HFFc6 (cell line): ENCODE measurements at places on chromosomes 6 and 20. TPM values are rescaled to one million over a fixed set of nuclear protein-coding genes. Genes with fewer than 3 reads are reported as not detected.

- H3K27me3 ChIP-seq = peaks cover 1% of the 10 kb centered on the region; the same call in 1 of the 2 replicates
- no peaks in the 10 kb centered on the region for H3K4me1 ChIP-seq
- no peak for DNase-seq
- H3K4me3 ChIP-seq = no peak overlapping the region
- no peaks in the 10 kb centered on the region; the same call in 1 of the 2 replicates for H3K36me3 ChIP-seq
Observed at GRCh38 chr6:15715851-15716250, 53.0 kb upstream of the DTNBP1 start.

DNA sequence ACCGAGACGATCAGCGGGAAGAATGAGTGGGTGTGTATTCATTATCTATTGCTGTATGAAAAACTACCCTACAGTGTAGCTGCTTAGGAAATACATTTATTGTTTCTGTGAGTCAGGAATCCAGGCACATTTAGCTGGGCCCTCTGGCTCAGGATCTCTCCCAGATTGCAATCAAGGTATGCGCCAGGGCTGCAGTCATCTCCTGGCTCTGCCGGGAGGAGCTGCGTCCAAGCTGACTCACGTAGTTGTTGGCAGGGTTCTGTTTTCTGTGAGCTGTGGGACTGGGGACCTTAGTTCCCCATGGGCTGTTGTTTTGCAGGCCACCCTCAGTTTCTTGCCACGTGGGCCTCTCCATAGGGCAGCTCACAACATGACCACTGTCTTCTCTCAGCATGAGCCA, 68.2 kb upstream of the FUCA2 start:
- peak overlapping the region; percentile 46 for H3K4me3 ChIP-seq
- H3K36me3 ChIP-seq = peaks cover 15% of the 10 kb centered on the region
- H3K27me3 ChIP-seq = no peaks in the 10 kb centered on the region; the same call in none of the 2 replicates

DNA sequence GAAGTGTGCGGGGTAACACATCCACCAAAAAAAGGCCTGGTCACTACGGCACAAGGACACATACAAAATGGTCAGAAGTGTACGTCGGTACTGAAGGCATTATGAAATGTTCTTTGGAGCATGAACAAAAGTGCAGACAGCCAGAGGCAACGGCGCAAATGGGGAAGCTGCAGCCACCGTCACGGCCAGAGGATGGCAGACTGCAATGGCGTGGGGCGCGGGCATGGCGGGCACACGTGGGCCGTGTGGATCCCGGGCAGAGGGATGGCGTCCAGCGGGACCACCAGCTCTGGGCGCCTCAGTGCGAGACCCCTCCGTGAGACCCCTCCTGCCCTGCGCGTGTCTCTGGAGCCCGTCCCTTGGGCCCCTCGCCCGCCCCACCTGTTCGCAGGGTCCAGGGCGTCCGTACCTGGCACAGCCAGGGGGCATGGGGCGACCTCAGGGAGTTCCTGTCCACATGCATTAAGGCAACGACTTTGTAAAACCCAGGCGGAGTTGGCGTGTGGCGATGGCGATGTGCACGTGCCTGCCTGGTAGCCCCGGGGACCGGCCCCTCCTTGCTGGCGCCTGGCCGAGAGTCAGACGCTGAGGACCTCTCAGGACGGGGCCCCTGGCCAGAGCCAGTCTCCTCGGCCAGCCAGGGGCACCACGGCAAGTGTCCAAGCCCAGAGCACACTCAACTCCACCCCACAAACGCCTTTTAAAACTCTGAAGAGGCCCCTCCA, 39.5 kb upstream of the CHRNA4 start:
- no peak for DNase-seq
- H3K4me3 ChIP-seq = no peak overlapping the region
- no peaks in the 10 kb centered on the region for H3K36me3 ChIP-seq
- no peaks in the 10 kb centered on the region for H3K4me1 ChIP-seq
- peaks cover 15% of the 10 kb centered on the region for H3K27me3 ChIP-seq

DNA sequence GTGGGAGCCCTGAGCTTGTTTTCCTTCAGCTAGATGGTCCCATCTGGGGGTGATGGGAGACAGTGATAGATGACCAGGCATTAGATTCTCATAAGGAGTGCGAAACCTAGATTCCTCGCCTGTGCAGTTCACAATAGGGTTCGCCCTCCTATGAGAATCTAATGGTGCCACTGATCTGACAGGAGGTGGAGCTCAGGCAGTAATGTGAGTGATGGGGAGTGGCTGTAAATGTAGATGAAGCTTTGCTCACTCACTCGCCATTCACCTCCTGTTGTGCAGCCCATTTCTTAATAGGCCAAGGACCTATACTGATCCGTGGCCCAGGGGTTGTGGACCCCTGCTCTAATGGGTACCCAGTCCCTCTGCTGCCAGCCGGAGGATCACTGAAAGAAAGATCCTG, 20.7 kb upstream of the KCNB1 start:
- peaks cover 31% of the 10 kb centered on the region for H3K27me3 ChIP-seq
- no peaks in the 10 kb centered on the region; the same call in 1 of the 2 replicates for H3K4me1 ChIP-seq
- H3K27ac ChIP-seq = no peak overlapping the region
- DNase-seq = no peak
- H3K36me3 ChIP-seq = no peaks in the 10 kb centered on the region
- H3K4me3 ChIP-seq = no peak overlapping the region

DNA sequence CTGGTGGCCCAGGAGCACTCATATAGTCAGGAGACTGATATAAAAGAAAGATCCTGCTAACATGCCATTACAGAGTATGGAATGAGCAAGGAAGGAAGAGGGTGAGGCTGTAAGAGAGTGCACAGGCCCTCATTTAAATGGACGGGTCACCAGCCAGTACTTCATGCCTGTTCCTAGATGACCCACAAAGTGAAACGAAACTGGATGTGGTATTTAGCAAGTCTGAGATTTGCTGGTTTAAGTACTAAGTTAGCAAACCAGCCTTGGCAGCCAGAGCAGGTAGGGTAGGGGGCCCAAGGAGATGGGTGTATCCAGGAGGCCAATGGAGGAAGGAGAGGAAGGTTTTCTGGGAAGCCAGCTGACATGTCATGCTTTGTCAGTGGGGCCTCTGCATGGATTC, 15.9 kb downstream of the NT5E start:
- H3K4me3 ChIP-seq = peak overlapping the region; percentile 81
- peak overlapping the region; percentile 98 for H3K27ac ChIP-seq
- peaks cover 98% of the 10 kb centered on the region for H3K4me1 ChIP-seq
- DNase-seq = no peak
- H3K36me3 ChIP-seq = peaks cover 47% of the 10 kb centered on the region
- H3K27me3 ChIP-seq = peaks cover 4% of the 10 kb centered on the region

GRCh38 chr6:169215201-169215681, 38.4 kb downstream of the THBS2 start:
- peaks cover 11% of the 10 kb centered on the region for H3K27me3 ChIP-seq
- DNase-seq = no peak
- peaks cover 59% of the 10 kb centered on the region for H3K36me3 ChIP-seq
- peak overlapping the region; percentile 87 for H3K27ac ChIP-seq
- H3K4me1 ChIP-seq = peaks cover 69% of the 10 kb centered on the region

DNA sequence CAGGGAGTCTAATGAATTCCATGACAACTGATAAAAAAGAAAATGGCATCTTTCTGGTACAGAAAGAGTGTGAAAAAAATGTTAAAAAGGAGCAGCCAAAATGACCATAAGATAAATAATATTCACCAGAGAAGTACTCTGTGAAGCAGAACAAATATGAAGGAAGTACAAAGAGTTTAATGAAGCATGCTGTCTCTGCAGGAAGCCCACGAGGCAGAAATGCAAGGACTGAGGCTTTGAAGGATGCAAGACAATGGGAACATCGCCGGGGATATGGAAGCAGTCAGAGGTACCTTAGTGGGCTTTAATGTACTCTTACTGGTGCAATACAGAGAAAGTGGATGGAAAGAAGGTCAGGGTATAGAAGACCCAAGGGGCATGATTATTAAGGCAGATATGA, 50.7 kb downstream of the NOX3 start:
- H3K36me3 ChIP-seq = no peaks in the 10 kb centered on the region
- no peak for DNase-seq
- H3K4me3 ChIP-seq = no peak overlapping the region
- H3K27ac ChIP-seq = no peak overlapping the region
- H3K27me3 ChIP-seq = peaks cover 1% of the 10 kb centered on the region

DNA sequence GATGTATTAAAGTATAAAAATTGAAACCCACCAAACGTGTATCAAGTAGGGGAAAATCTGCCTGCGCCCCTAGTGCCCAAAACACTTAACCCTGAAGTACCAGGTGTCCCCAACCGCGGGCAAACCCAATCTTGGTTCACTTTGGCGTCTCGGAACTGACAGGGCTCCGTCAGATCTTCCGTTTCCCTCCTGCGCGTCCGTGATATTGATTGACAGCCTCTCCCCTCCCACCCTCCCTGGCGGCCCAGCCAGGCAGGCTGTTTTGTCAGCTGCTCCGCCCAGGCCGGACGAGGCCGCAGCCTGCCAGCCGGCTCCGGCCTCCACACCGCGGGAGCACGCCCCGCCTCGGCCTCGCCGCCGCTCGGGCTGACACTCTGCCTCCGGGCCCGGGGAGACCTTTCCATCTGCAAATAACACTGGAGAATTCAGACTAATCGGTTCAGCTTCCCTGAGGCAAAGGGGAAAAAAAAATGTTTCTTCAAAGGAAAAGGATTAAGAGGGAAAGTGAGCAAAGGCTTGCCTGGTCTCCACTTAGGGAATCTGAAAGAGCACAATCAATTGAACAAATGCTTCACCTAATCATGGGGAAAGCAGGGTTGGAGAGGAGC, 234.9 kb upstream of the MCHR2 start:
- H3K4me1 ChIP-seq = peaks cover 43% of the 10 kb centered on the region
- H3K27me3 ChIP-seq = no peaks in the 10 kb centered on the region
- H3K36me3 ChIP-seq = no peaks in the 10 kb centered on the region
- peak overlapping the region; percentile 78 for H3K27ac ChIP-seq
- DNase-seq = peak; percentile 39

GRCh38 chr20:14897608-14898007, 560.2 kb upstream of the FLRT3 start:
- H3K27ac ChIP-seq = no peak overlapping the region
- no peak for DNase-seq
- no peaks in the 10 kb centered on the region for H3K27me3 ChIP-seq
- H3K4me1 ChIP-seq = no peaks in the 10 kb centered on the region
- H3K36me3 ChIP-seq = no peaks in the 10 kb centered on the region

- H3K4me3 ChIP-seq = no peak overlapping the region
- DNase-seq = no peak
- H3K4me1 ChIP-seq = no peaks in the 10 kb centered on the region
Observed at GRCh38 chr6:32603888-32604287, 14.2 kb upstream of the HLA-DRB1 start.

GRCh38 chr6:45584127-45584526, 206.4 kb upstream of the SUPT3H start:
- H3K4me1 ChIP-seq = peaks cover 13% of the 10 kb centered on the region
- no peaks in the 10 kb centered on the region; the same call in 1 of the 2 replicates for H3K27me3 ChIP-seq
- H3K36me3 ChIP-seq = peaks cover 12% of the 10 kb centered on the region

DNA sequence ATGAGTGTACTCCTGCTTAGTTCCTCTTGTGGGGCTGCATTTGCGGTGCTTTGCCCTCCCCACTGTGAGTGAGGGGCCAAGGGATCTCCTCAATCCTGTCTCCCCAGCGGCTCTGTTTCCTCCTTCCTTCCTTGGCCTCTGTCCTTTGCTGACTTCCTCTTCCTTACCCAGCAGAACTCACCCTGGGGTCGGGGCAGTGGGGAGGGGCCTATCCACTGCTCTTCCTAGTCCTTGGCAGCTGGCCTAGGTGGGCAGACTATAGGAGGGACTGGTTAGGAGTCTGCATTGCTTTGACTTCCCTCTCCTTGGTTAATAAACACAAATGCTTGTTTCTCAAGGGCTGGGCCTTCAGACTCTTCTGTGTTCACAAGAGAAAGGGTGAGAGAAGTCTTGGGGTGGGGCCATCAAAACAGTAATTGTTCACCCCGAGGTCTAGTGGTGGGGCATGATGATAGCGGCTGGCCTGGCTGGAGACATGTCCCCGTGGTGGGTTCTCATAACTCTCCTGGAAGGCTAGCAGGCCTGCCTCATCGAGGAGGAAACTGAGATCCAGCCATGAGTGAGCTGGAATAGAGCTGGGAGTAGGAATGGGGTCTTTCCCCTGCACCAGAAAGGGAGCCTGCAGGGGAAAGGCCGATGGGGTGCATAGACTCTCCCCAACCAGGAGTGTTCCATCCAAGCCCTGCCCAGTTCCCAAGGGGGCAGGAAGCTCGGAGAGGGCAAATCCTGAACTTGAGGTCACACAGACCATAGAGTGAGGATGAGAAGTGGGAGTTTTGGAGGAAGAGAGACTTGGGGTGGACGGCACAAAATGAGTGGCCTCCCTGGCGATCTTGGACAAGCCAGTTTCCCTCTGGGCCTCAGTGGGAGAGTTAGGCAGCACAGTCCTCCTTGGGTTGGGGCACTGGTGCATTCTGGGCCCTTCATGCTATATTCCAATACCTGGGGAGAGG, 12.7 kb downstream of the FAM110A start:
- H3K4me3 ChIP-seq = no peak overlapping the region
- no peaks in the 10 kb centered on the region for H3K36me3 ChIP-seq
- no peaks in the 10 kb centered on the region; the same call in 1 of the 2 replicates for H3K27me3 ChIP-seq
- no peak overlapping the region for H3K27ac ChIP-seq

- peaks cover 2% of the 10 kb centered on the region; the same call in 1 of the 2 replicates for H3K27me3 ChIP-seq
- peaks cover 43% of the 10 kb centered on the region for H3K4me1 ChIP-seq
- DNase-seq = no peak
- H3K27ac ChIP-seq = no peak overlapping the region
- no peaks in the 10 kb centered on the region for H3K36me3 ChIP-seq
Observed at GRCh38 chr6:31081872-31082271, 30.5 kb downstream of the C6orf15 start.

DNA sequence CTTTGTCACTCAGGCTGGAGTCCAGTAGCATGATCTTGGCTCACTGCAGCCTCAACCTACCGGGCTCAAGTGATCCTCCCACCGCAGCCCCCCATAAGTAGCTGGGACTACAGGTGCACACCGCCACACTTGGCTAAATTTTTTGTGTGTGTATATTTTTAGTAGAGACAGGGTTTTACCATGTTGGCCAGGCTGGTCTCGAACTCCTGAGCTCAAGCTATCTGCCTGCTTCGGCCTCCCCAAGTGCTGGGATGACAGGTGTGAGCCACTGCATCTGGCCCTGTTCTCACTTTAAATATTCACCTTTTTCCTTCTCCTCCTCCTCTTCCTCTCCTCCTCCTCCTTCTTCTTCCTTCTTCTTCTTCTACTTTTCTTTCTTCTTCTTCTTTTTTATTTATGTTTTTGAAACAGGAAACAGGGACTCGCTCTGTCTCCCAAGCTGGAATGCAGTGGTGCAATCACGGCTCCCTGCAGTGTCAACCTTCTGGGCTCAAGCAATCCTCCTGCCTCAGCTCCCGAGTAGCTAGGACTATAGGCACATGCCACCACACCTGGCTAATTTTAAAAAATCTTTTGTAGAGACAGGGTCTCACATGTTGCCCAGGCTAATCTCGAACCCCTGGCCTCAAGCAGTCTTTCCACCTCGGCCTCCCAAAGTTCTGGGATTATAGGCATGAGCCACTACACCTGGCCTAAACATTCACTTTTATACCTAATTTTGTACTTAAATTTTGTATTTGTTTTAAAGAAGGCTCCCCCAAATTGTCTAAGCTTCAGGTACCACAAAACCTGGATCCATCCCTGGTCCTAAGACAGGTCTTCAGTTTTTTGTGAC, 47.2 kb upstream of the NCOA3 start:
- no peak for DNase-seq
- no peaks in the 10 kb centered on the region; the same call in 1 of the 2 replicates for H3K27me3 ChIP-seq
- H3K36me3 ChIP-seq = peaks cover 11% of the 10 kb centered on the region
- peaks cover 37% of the 10 kb centered on the region for H3K4me1 ChIP-seq
- H3K27ac ChIP-seq = peak overlapping the region; percentile 67

The MCHR2 gene
- total RNA-seq = not detected in 3 replicates

The DEFB114 gene
- not detected in 2 replicates for total RNA-seq

The RWDD2A gene
- 3.9 to 5.0 TPM (median 4.5 TPM) in 3 replicates for total RNA-seq

The MUC21 gene
- total RNA-seq = not detected in 2 replicates

The BMP5 gene
- total RNA-seq = not detected in 3 replicates

The ZKSCAN4 gene
- total RNA-seq = 3.8 TPM in 2 replicates

The ID4 gene
- 7.6 to 11.0 TPM (median 7.8 TPM) in 3 replicates for total RNA-seq

The VSTM2L gene
- total RNA-seq = 0.17 to 0.96 TPM (median 0.95 TPM) in 3 replicates

The SNAP91 gene
- not detected in 3 replicates for total RNA-seq

The PDE7B gene
- 0.72 to 4.7 TPM (median 1.3 TPM) in 3 replicates for total RNA-seq

The FERMT1 gene
- total RNA-seq = 7.1 to 9.5 TPM (median 7.8 TPM) in 3 replicates

The SLC17A1 gene
- not detected in 3 replicates for total RNA-seq

The HLA-DPA1 gene
- total RNA-seq = 1.7 to 4.3 TPM (median 3.8 TPM) in 3 replicates

The SEMG1 gene
- not detected in 2 replicates for total RNA-seq
